ENCODE measurements at places on chromosomes 1 and 21.

GRCh38 chr1:49306507-49307070 lies 529.9 kb upstream of the BEND5 start:
- no peak for DNase-seq

DNA sequence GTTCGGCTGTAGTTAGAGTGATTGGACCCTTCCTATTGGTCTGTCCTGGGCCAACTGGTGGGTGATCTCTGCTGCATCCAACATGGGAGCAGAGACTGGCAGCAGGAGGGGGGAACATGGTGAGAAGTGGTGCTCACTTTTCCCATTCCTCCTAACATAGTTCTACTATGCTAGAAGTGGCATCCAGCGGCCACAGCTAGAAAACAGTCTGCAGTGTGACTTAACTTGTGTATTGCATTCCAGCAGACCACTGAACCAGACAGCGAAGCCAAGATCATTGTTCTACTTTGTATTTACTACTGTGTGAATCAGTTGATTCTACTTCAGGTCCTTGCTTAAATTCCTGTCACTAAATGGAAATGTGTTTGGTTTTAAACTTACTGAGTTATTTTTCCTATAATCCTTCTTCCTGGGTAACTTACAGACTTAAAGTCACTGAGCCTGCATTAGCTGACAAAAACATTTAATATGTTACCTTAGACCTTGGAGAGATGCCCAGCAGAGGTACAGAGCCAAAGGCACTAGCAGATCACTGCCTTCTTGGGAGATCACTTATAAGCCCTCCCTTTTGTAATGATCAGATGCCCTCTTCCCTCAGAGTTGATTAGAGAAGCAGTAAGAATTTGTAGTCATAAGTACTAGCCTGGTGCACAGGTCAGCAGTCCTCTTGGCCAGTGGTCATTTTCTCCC lies 8.2 kb downstream of the FABP3 start:
- DNase-seq = no peak

DNA sequence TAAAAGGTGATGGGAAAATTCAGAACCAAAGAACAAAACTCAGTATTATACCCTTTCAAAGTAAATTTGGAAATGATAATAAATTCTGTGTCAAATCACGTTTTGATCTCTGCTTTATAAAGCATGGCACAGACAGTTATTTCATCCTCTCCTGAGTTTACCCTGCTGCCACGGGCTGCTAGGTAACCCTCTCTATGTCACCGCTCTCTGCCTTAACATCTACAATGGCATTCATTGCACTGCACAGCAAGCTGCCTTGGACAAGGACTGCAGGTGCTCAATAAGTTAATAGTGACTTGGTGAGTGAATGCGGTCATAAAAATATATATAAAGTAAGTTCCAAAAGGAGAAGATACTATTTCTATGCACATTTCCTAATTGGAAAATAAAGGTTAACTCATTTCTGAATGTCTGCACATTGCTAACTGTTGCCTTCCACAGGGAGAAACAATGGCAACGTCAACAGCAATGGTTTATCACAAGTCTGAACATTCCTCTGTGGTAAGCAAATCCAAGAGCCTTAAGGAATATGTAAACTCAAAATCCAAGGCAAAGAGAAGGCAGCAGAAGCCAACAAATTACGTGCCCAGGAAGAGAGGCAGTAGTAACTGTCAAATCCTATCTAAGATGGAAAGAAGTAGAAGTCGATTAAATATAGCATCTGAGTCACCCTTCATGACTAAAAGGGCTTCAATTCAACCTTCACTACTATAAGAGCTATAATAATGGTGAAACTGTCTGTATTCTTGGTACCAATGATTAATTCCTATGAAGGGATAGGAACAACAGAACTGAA lies 19.4 kb downstream of the FYB2 start:
- DNase-seq = no peak

DNA sequence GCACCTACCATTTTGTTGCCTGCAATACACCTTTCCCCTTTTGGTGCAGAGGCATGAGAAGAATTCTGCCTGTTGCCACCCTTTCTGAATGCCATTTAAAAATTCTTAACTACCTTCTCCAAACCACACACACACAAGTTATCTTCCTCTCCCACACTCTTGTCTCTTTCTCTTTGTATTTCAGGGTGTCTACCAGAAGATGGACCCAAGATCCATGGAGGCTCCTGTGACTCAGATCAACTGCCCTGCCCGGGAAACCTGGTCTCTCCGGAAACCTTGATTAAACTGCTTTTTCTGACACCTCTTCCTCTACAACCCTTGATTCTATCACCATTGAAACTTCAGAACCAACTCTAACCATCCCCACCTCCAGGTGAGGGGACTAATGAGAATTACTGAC lies 2.4 kb upstream of the TARS2 start:
- no peak for DNase-seq

- no peak for DNase-seq
Observed at GRCh38 chr1:151055581-151055980, 3.8 kb downstream of the CDC42SE1 start.

DNA sequence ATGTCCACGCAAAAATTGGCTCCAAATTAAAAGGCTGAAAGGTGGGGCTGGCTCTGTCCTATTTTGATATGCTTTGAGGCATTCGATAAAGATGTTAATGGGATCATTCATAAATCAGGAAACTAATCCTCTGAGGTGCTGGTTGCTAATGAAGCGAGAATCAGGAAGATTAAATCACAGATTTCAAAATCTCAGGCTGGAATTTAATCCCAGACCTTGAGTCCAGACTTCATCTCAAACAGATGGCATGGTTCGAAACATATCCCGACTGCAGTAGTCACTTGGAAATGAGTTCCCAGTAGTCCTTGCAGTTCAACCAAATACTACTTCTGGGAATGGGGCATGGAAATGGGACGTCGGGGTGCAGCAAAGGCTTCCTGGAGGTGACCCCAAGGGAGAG lies 4.5 kb upstream of the KLF17 start:
- DNase-seq = no peak

GRCh38 chr21:36719614-36720013 lies 20.7 kb downstream of the SIM2 start:
- DNase-seq = no peak

GRCh38 chr21:42495765-42496119 lies 282 bp downstream of the RSPH1 start:
- DNase-seq = no peak

DNA sequence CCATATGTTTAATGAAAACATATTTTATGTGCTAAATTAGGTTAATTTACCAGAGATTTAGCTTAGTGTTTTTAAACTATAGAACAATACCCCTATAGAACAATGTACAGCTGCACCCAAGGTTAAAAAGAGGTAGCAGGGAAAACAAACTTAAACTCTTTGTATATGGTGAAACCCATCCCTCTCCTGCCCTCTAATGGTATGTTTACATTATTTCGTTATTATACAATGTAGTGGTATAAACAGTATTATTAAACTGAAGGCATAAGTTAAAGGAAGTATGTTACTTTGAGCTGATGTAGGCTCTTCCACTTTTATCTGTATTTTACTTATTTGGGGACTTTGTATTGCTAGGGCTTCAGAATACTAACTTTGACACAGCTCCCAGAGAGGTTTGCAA lies 16.7 kb upstream of the ZYG11A start:
- no peak for DNase-seq

- DNase-seq = no peak
Observed at GRCh38 chr1:233606813-233607212, 7.1 kb upstream of the KCNK1 start.

DNA sequence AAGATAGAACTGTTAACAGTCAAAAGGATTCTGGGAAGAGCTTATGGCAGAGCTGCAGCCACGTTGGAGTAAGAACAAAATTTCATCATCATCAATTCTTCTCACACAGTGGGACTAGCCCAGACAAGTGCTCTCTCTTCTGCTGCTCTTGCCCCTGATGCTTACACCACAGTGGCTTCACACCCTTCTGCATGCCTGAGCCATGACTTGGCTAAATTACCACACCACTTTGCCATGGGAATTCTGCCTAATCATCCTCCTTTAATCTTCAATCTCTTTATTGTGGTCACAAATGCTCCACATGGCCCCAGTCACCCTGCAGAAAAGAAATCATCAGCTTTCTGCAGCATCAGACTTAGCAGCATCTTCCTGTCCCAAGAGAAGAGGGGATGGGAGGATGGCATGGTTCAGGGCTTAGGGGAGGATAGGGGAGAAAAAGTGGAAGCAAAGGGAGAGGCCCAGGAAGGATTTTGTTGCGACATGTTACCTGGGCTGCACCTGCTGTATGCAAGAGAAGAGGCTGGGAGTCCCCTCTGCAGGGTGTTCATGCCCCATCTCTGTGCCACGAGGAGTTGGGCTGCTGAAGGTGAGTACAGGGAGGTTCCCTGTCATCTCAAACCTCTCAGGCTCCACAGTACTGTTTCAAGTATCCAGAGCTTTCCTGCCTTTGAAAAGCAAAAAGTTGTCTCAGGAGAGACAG lies 9.0 kb upstream of the RPTN start:
- DNase-seq = no peak

GRCh38 chr1:53727461-53728092 lies 11.4 kb downstream of the GLIS1 start:
- DNase-seq = no peak

DNA sequence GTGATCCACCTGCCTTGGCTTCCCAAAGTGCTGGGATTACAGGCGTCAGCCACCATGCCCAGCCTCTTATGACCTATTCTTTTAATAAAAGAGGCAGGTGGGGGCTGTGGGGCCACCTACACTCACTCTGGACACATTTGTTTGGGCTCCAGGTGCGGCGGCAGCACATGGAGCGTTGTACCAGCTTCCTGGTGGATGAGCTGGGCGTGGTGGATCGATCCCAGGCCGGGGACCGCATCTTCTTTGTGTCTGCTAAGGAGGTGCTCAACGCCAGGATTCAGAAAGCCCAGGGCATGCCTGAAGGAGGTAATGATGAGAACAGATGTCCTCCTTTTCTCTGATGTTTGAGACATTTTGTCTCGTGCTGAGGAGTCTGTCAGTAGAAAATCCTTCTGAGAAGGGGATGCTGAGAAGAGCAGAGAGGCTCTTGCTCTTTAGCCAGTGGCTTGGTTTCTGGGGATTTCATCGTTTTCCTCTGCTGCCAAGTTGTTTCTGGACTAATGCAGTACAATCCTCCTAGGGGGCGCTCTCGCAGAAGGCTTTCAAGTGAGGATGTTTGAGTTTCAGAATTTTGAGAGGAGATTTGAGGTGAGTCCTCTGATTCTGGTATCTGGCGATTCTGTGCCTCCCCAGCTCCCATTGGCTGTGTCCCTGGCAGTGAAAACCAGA lies 17.9 kb upstream of the MIIP start:
- no peak for DNase-seq

DNA sequence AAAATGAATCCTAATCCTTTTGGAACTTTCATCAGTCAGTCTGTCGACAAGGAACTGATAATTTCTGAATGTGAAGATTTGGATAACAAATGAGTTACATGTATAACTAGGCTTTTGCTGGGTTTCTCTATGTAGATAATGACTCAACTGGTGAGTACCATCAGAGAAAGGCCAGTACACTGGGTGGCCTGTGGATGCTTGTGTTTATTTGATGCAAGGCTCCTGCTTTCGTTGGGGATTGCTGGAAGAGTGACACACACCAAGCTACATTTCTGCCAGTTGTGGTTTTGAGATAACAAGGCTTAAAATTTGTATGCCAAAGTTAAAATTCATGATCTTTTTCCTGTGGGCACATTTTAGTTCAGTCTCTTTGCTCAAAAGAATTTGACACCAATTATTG lies 115.7 kb upstream of the UBE2U start:
- DNase-seq = no peak

GRCh38 chr1:14578156-14578555 lies 20.3 kb upstream of the KAZN start:
- no peak for DNase-seq

DNA sequence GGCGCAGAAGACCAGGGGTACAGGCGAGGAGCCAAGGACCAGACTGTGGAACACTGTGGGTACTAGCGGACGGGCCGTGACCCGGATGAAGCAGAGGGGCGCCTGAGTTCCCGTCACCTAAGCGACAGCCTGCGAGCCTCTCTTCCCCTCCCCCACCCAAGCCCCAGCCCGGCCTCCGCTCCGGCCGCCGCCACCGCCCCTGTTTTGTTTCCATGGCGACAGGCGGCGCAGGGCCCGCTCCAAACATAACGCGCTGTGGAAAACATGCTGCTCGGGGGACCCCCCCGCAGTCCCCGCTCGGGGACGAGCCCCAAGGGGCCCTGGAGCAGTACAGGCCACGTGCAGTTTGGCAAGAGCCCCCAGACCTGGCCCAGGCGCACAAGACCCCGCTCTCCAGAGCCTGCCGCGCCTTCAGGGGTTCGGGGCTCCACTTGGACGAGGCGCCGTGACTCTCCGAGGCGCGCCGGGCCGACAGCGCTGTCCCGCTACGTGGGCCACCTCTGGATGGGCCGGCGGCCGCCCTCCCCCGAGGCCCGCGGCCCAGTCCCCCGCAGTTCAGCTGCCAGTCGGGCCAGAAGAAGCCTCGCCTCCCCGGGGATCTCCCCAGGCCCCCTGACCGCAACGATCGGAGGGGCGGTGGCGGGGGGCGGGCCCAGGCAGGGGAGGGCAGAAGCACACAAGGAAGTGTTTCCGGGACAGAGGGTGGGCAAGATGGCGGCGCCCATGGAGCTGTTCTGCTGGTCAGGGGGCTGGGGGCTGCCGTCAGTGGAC lies at the start of gene MTX1:
TSS of gene MTX1 (plus strand) at position 155 of the 771 bp plus-strand sequence. CDS start at position 265, 110 bp downstream.
- DNase-seq = peak; percentile 79

Data from stimulated activated CD8-positive, alpha-beta memory T cell treated with anti-CD3 and anti-CD28 coated beads, Interleukin-15, amount 100 ng/mL, for 4 hours (primary cell).